Fibroblast of the aortic adventitia (primary cell): ENCODE measurements at places on chromosomes 12 and 14.

- DNase-seq = no peak
Measured at GRCh38 chr14:23169622-23170021, 13.8 kb downstream of the SLC7A8 start.

DNA sequence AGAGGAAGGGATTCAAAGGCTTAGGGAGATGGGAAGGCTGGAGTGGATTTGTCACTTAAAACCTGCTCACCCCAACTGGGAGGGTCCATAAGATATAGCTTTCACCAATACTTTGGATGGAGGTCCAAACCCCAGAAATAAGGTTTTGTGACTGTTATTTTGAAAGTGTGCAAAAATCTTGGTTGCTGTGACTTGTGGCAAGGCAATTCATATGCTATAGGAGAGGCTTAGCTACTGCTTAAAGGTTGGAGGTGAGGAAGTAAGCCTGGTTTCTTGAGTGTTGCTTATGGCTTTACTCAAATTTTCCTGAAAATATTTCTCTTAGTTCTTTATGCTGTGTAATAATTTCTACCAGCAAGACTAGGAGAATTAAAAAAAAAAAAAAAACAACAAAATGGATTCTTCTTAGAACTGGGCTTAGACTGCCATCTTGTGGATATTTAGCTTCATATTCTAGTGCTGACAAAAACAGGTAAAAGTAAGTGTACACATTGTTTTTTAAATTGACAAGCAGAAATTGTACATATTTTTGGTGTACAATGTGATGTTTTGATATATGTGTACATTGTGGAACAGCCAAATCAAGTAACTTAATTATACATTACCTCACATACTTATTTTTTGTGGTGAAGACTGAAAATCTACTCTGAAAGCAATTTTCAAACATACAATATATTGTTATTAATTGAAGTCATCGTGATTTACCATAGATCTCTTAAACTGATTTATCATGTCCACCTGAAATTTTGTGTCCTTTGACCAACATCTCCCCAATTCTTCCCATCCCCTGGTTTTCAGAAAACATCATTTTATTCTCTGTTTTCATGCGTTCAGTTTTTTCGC, 23.0 kb downstream of the PDE6H start:
- peak; percentile 91 for DNase-seq

DNA sequence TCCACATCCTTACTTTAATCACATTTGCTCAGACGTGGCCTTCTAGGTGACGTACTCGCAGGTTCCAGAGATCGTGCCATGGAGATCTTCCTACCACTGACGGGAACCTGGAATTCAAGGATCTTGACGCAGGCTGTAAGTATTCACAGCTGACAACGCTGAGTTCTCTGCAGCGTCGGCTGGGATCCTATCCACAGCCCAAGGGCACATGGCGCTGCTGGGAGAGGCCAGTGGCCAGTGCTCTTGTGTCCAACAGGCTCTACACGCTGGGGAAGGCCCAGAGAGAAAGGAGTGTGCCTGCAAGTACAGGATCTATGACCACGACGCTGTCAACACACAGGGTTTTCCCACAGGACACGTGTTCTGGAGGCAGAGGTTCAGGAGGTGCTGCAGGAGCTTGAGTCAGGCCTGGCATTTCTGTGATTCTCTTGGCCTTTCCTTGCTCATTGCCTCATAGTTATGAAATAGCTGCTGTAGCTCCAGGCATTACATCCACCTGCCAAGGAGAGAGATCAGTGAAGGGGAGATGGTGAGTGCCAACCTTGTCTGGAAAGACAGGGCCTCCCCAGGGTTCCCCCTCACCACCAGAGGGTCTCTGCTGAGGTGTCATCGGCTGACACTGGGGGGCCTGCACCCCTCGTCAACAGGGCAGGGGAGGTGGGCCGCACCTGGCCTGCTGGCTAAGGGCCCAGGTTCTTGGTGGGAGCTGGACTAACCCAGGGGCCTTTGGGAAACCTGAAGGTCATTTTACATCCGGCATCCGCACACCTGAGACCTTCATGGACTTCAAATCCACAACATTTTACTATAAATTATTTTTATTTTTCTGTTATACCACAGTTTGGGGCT, 21.3 kb downstream of the LRCOL1 start:
- no peak for DNase-seq

DNA sequence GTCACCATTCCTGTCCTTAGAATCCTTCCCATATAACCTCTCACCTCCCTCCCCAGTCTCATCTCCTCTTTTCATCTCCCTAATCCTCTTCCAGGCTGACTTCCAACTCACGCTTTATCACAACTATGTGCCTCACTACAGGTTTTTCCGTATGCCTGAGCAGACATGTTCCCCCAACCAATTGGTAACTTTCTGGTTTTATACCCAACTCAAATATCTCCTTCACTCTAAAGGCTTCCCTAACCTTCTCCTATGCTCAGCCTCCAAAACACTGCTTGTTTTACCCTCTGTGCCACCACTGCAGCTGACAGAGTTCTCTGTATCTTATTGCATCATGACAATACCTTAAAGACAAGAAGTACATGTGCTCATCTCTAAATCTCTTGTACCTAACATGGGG, 139.7 kb downstream of the KSR2 start:
- DNase-seq = no peak

- DNase-seq = peak; percentile 15
Measured at GRCh38 chr14:22220427-22220826, 368.6 kb downstream of the DAD1 start.

DNA sequence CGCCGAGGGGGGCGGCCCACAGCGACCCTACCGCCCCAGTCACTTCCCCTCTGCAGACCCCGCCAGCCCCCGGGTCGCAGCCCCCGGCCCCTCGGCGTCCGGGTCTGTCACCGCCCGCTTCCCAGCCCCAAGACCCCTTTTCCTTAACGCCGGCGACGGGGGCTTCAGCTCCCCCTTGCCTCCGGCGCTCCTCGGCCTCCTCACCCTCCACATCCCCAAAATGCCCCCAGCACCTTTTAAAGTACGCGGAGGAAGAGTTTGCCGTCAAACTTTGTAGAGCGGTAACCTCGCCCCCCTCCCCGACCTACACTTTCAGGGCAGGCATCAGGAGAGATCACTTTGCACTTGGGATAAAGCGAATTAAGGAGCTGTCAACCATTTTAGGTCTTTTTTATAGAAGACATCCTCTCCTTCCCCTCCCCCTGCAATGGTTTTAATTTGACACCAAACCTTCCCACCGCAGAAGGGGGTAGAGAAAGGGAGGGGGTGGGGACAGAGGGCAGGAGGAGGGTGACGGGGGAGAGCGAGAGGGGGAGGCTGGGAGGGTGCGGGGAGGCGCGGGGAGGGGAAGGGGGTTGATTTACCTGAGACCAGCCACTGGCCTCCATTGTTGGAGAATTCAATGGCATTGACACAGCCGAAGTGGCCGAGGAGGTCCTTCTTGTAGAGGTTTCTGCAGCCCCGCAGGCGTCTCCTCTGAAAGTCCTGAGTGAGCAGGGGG, 578 bp downstream of the DCAF5 start:
- peak; percentile 40 for DNase-seq

DNA sequence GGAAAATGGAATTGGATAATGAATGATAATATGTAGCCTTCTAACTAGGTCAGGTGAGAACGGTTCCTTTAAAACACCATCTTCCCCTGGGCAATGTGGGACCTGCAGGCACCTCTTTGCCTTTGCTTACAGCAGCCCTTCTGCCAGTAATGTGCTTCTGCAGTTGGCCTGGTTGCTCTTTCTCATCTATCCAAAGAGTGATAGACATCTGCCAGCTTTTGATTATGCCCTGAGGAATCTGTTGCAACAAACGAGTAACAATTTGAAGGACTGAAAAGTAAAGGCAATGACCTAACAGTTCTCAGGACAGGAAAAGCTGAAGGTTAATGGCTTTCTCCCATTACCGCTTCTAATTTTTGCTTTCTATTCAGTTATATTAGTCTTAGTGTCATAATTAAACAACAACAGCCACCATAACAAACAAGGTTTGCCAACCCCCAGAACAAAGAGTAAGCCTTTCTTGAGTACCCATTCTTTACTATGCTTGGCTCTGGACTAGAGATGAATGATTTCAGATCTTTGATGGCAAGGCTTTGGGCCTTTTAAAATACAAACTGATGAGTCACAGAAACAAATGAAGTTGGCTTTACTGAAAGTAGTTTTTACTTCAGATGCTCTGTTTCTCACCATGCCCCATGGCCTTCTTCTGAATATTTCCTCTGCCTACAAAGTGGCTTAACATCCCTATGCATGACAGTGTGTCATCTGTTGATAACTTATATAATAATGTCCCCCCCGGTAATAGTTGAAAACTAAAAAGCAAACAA, 76.1 kb upstream of the KRR1 start:
- DNase-seq = peak; percentile 54

GRCh38 chr12:89346741-89347324, 5.5 kb downstream of the DUSP6 start:
- DNase-seq = peak; percentile 68

DNA sequence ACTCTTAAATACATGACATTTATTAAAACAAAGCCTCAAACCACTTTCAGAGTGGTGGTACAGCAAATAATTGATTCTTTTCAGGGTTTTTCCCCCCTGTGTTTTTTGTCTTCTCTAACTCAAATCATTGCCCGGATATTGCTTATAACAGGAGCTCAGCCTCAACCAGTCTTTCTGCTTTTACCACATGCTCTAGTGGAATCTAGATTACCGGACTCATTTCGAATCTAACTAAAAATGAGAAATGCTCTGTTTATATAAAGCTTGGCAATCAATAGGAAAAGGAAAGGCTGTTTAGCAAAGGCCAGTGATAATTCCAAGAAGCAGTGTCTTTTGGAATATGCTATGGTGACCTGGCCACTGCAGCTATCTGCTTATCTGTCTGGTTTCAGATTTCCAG, 161.5 kb downstream of the ETV6 start:
- DNase-seq = peak; percentile 28

DNA sequence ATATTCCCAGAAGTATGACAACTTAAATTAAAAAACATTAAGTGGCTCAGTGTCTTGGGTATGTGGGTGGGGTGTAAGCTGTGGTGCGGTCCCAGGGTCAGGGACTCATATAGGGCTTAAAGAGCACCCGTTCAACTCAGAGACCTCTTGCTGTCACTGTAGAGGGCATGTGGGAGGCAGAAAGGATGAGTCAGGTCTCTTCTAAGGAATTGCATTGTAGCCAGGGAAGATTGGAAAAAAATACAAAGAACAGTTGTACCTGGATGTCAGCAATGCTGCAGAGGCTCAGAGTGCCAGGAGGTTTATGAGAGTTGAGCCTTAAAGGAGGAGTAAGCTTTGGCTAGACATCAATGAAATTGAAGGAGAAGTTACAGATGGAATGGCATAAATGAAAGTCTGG, 104.1 kb downstream of the MYRFL start:
- no peak for DNase-seq

DNA sequence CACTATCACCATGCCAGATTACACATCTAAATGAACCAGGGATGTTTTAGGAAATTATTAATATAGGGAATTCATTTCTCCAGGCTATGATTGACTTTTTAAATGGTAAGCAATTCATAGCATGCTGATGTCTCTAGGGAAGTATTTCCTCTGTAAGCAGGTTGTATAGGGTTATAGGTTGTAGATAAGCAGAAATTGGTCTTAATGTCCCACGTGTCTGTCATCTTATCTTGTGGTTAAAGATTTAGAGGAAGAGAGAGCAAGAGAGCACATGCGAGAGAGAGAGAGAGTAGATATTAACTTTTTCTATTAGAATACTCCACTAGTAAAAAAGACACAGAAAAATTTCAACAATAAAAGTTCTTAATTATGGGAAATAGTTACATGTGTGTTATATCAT, 32.6 kb downstream of the TRHDE start:
- DNase-seq = no peak

GRCh38 chr12:26466726-26467125, 271.4 kb downstream of the SSPN start:
- DNase-seq = no peak

- peak; percentile 72 for DNase-seq
Measured at GRCh38 chr12:92341065-92341668, 195.5 kb upstream of the BTG1 start.

DNA sequence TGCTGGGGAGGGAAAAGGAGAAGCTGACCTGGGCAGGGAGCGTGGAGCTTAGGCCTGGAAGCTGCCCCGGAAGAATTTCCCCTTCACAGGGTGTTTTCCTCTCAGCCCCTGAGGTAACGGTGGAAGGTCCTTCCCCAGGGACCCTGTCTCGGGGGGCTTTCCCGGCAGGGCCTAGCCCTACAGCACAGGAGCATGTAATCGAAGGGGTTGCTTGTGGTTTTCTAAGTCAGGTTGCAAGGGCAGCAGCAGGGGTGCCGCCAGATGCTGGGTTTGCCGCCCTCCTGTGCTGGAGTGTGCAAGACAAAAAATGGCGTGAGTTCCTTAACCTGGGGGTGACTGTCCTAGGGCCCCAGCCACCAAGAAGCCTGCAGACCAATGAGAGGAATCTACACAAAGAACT, 1.6 kb upstream of the KRT74 start:
- no peak for DNase-seq

DNA sequence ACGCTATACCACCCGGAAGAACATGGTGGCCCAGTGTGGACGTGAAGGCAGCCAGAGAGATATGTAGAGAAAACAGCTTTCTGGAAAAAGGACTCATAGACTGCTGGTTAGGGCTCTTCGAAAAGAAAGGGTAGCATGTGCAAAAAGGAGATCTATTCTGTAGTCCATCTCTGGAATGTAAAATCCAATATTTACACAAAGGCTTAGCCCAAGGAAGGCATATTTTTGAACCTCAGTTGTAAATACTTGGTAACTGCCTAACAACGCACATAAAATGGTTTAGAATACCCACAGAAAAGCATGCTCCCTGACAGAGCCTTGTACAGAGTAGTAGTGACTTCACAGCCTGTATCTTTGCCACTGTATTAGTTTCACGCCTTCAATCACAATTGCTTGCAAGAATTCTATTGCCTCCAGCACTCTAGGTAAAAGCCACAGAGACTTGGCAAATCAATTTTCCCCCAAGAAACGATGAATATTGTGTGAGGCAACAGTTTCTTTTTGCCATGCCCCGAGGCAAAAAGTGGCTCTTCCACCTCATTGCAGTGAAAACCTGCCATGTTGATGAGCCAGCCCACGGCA, 59.2 kb downstream of the TRIM9 start:
- no peak for DNase-seq

DNA sequence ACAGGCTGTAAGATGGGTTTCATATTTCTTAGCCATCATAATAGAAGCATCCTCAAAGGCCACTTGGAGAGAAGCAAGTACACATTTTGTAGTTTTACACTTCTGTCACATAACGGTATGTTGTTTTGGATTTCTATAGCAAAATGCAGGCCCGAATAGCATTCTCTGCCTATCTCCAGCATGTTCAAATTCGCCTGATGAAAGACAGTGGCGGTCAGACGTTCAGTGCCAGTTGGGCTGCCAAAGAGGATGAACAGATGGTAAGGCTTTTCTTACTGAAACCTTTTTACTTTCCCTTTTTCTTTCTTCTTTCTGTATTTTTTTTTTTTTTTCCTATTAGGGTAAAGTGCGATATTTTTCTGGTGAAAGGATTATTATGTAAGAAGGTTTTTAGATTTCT, 110.5 kb downstream of the TTLL5 start:
- DNase-seq = no peak

DNA sequence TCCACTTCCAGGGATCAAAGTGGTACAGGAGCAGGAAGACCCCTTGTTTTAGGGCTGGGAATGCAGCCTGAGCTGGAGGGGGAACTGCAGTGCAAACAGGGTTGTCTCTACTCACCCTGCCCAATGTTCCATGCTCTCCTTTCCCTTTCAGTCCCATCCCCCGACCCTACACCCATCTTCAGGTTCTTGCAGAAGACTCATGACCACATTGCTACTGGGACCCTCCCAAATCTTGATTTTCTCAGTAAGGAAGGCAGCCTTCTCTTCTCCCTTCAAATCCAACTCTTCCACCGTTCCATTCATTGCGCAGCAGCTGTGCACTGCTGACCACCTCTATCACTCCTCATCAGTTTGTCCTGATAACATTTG, 1.9 kb downstream of the SERPINA11 start:
- no peak for DNase-seq
